ENCODE measurements at places on chromosomes 2 and 18.

DNA sequence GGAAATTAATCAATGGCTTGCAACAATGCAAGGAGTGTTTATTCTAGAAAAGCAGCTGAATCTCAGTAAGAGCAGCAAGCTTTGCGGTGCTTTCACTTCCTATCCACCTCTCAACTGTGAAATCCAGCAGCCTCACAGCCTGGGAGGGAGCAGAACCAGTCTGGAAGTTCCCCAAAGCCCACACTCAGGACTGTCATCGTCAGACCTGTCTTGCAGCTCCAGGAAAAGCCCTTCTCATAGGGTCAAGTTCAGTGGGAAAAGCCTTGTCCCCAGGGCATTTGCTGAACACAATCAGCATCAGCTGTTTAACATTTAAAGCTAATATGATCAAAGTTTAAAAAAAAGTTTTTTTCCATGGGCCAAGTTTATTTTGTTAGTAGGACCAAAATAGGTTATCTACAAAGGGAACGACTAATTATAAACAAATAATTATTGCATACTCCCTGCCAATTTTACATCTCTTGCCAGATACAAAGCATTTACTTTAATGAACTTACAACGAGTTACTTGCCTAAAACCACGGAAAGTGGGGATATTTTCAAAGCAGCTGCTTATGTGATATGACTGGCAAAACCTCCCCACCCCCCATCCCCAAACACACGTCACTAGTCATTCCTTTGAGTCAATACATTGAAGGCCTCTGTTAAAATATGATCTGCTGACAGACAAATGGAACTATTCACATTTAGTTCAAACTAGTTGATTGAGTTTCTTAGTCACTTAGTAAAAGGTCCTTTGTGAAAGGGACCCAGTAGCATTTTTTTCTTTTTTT lies 36.8 kb downstream of the PARD6G start:
- DNase-seq: no peak

GRCh38 chr2:223219872-223220657 lies 168.1 kb downstream of the KCNE4 start:
- DNase-seq: no peak

DNA sequence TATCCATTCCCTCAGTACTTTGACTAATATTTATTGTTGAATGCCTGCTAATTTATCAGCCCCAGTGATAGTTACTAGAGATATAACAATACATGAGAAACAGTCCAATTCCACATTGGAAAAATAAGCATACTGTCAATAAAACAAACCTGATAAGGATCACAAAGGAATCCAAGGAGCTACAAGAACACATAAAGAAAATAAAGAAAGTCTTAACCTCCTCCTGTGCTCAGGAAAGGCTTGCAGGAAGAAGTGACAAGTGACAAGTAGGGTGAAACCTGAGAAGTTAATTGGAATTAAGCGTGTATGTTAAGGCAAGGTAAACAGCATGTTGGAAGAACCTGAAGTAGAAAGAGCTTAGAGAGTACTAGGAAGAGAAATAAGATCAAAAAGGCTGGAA lies 20.3 kb upstream of the ASNSD1 start:
- DNase-seq: no peak

GRCh38 chr2:232111551-232111950 lies 150.0 kb downstream of the DIS3L2 start:
- no peak for DNase-seq

DNA sequence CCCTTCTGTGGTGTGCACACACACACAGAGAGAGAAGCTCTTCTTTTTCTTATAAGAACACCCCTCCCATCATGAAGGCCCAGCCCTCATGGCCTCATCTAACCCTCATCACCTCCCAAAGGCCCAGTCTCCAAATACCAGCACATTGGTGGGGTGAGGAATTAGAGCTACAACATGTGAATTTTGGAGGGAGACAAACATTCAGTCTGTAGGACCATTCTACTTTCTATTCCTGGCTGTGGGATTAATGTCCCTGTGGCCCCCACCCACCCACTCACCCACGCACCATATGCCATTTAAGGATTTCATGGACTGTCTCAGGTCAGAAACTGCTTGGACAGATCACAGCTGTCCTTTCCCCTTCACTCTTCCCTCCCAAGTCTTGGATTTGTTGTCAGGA lies 190.2 kb downstream of the GBX2 start:
- no peak for DNase-seq

DNA sequence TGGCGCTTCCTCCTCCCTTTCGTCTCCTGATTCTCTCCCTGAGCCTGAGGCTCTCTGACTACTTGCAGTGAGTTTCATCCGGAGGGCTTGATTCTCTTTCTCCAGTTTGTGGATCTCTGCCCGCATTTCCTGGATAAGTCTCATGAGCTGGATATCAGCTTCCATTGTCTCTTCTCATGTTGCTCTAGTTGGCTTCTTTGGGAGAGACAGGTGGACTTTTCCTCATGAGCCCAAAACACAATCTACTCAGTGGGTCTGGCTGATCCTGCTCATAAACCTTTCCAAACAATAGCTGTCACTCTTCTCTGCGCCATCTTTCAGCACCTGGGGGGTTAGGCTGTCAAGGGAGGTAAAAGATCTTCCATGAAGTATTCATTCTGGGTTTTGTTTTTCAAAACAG lies at the start of gene CCDC195:
Gene CCDC195 (minus strand): TSS at position 165 of the 400 bp plus-strand sequence. CDS start 0 bp downstream, at position 165.
- DNase-seq: no peak

DNA sequence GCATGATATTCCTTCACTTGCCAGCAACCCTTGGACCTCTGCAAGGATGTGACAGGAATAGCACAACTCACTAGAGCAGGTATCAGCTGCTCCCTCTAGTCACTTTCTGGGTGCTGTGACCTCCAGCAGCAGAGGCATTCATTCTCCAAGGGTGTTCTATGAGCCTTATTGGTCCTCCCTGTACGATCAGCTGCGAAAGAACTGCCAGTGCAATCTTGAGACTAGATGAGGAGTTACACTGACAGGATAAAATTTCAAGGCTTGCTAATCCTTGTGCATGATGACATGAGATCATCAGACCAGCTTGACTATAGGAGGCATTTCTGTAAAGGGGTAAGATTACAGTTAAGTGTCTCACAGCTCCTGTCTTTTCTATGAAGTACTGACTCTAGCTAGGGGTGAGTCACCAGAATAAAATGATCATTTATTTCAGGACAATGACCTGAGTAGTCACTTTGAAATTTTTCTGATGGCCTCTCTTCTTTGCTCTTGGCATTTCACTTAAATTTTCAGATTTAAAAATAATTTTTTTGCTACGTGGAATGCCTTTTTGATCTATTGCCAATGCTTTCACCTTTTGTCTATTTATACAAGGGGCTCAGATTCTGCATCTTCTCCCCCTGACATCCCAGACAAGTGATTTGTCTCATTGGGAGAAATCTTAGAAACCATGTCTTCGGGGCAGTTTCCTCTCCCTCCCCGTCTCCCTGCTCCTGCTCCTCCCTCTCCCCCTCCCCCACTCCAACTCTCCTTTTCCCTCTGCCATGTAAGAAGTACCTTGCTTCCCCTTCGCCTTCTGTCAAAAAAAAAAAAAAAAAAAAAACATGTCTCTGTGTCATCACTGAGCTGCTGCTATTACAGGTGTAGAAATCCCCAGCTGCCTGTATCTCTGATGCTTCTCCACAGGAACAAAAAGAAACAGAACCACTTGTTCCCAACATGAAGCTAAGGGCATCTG lies 49.2 kb upstream of the FRZB start:
- DNase-seq: no peak

DNA sequence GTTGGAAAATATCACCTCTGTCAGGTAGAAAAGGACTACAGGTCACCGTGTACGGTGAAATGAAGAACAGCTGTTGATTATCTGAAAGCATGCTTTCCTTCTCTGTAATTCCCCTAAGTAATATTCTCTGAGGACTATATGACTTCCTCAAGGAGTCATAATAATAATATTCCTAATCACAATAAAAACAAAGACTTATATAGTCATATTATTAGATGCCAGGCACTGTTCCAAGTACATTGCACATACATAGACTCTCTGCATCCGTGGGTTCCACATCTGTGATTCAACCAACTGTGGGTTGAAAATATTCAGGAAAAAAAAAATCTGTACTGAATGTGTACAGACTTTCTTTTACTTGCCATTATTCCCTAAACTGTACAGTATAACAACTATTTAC lies 512.4 kb upstream of the ID2 start:
- DNase-seq: no peak

DNA sequence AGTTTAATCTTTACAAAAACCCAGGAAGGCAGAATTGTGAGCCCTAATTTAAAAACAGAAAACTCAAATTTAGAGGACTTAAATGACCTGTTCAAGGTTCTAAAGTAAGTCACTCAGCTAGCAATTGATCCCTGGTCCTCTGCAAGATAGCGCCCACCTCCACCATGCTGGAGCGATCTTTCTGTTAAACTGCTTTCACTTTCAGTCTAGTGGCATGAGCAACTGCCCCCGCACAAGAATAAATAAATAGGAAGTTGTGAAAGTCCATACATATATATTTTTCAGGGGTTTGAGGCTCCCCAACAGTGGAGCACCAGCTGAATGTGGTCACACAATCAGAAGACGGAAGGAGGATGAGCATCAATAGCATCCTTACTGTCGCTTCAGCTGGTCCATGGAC lies 217.9 kb downstream of the NAPG start:
- DNase-seq: no peak

- DNase-seq: no peak
Measured at GRCh38 chr18:60259052-60259681, 113.4 kb downstream of the MC4R start.

DNA sequence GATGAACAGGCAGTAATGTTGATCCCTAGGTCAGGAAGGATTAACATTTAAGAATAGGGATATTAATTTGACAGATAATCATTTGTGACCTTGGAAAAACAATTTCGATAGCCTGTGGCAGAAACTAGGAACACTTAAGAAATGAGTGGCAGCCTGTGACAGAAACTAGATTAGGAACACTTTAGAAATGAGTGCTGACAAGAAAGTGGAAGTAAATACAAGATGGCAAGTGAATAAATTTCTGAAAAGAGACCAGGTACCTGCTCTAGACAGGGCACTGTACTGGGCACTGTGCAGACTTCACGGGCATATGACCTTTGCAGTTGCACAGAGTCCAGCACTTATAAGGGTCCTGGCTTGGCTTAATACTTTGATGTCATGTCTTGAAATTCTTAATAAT lies 5.5 kb upstream of the HNRNPA3 start:
- DNase-seq: no peak

GRCh38 chr2:171964308-171964707 lies 35.4 kb upstream of the METAP1D start:
- no peak for DNase-seq

DNA sequence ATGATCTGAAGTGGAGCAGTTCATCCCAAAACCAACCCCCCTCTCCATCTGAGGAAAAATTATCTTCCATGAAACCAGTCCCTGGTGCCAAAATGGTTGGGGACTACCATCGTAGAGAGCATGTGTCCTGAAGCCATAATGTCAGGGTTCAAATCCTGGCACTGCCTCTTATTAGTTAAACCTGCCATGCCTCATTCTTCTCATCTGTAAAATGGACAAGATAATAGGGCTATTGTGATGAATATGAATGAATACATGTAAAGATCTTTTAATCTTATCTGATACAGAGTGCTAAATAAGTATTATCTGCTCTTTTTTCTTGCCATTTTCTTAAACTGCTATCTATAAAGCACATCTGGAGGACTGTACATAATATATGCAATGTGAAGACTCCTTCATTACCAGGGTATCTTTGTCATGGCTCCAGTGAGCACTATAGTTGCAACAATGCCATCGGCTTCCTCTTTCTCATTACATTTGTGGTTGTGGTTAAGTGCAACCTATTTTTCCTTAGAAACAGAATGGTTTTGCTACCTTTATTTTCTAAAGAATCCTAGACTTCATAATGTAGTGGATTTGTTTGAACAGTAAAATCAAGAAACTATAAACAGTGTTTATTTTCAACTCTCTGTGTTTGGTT lies 27.0 kb downstream of the MFSD6 start:
- DNase-seq: no peak

GRCh38 chr2:235958931-235959410 lies 209.2 kb downstream of the GBX2 start:
- no peak for DNase-seq

GRCh38 chr2:160635488-160635887 lies 141.9 kb upstream of the RBMS1 start:
- no peak for DNase-seq

DNA sequence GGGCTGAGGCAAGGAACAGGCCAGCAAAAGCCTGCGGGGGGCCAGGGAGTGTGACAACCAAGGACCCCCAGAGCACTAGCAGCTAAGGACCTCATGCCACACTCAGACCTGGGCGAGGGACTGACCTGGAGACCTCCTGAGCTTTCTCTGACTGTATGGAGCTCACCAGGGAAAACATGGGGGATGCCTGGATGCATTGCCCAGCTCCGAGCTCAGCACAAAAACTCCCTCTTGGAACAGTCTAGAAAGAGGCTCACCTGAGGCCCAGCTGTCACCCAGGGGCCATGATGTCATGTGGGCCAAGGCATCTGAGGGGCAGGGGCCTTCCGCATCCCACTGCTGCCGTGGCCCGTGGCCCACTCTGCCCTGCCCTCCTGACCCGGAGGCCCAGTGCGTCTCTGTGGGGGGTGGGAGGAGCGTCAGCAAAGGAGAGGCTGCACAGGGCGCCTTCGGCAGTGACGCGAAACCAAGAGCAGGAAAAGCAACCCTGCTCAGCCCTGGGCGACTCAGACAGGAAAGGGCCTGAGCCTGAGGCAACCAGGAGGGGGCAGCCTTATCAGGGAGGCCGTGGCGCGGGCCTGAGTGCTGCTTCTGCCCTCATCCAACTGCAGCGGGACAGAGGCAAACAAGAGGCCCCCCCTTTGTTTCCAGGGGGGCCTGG lies 57.3 kb upstream of the ALPP start:
- peak; percentile 50 for DNase-seq

- no peak for DNase-seq
Measured at GRCh38 chr2:15756011-15756550, 164.4 kb downstream of the DDX1 start.

- DNase-seq: no peak
Measured at GRCh38 chr18:9221040-9221439, 84.5 kb downstream of the ANKRD12 start.

GRCh38 chr2:23824777-23825212 lies 102.1 kb downstream of the ATAD2B start:
- peak; percentile 34 for DNase-seq

GRCh38 chr2:96090196-96090926 lies 26.0 kb downstream of the ADRA2B start:
- no peak for DNase-seq

DNA sequence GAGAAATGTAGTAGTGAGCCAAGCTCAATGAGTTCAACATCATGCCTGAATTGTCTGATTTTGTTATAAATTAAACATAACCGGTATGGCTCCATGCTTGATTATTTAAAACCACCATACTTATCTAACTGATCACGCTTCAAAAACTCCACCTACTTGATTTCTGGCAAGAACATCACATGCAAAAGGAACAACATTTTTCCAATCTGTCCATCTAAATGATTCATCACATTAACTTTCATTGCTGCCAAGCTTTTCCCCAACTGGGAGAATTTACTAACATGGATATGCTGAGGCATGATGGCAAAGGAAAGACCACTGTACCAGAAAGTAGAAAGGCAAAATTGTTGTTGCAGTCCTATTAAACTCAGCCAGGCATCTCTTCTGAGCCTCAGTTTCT lies 286.8 kb downstream of the TRIB2 start:
- DNase-seq: no peak
